Activated CD4-positive, alpha-beta T cell treated with anti-CD3 and anti-CD28 coated beads, Interleukin-2, Interleukin-4, amounts not matched to agents 100 ng/mL and 50 ng/mL, durations not matched to agents 16 hours and 8 hours (primary cell): ENCODE measurements at places on chromosomes 4 and X.

DNA sequence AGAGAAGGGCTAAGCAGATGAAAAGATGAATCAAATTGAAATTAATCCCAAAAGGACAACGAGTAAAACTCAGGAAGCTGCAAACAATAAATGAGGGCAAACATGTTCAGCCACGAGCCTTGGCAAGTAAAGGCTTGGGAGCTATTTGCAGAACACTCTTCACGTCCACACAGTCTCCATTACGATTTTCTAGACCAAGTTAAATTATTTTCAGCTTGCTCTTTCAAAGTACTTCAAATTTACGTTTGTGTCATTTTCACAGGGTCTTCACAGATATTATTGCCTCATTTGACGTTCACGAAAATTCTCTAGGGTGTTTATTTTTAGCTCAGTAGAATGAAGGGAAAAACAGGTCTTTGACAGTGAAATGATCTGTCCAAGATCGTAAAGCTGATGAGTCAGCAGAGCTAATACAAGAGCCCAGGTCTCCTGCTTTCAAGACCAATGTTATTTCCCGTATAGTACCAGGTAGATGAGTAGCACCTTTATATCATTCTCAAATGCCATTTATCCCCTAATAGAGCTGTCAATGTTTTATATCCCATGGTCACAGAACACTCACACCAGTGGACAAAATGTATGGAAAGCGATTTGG is 20.9 kb downstream of the KLB start:
- no peak for DNase-seq

- no peak for DNase-seq
These were observed 76.2 kb downstream of the LNX1 start for GRCh38 chr4:53515076-53515475.

GRCh38 chrX:153953342-153953830 is 8.9 kb upstream of the RENBP start:
- peak; percentile 80 for DNase-seq

DNA sequence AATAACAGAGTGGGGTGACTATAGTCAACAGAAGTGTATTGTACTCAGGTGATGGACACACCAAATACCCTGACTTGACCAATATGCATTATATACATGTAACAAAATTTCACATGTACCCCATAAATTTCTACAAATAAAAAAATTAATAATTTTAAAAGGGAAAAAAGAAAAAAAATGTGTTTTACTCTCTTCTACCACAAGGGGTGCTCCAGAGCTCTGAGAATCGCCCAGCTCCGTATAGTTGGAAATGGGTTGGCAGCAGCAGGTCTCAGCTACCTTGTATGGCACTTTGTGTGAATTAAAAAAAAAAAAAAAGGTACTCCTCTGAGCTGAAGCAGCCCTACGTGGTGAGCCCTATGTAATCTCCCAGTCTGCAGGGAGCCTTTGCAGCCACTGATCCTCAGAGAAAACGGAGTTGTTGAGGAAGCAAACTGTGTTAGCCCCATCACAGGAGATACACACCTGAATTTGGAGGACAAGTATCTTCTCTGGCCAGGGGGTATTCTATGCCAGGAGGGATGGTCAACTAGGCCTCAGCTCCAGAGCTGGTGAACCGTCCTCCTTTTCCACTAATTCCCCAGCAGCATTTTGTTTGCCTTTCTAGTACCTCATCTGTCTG is 17.2 kb upstream of the POLA1 start:
- peak; percentile 19 for DNase-seq

DNA sequence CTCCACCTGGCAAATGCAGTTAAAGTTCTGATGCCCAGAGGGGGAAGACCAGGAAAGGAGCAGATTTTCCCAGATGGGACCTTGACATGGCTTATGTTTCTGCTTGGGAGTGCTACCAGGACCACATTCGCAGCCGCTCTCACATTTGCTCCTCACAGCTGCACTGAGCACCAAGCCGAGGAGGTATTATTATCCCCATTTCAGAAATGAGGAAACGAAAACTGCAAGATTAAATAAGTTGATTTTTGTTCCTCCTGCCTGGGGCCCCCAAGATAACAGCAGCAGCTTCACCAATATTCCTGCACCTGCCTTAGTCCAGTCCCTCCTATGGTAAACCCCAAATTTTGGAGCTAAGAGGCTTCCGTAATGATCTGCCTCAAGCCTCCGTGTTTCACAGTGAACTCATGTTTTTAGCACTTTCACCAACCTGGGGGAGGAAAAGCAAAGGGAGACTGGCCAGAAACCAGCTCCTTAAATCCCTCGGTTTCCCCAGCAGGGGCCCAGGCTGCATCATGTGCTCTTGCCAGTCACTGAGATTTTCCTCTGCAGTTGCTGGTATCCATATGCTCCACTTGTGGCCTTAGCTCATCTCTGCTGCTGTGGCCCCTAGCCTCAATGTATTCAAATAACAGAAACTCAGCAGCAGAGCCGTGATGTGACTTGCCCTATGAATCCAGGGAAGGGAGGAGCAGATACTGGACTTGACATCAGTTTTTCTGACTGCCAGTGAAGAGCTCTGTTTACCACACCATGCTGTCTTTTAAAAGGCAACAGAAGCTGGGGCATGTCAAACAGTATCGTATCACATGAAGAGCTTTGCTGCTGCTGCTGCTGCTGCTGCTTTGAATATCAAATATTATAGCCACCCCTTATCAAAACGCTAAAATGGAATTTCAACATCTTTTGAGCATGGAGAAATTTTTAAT is 95.5 kb upstream of the KLHL13 start:
- no peak for DNase-seq
